Activated T-cell treated with anti-CD3 and anti-CD28 coated beads, Interleukin-2, amount 50 U/mL, for 24 hours (primary cell): ENCODE measurements at places on chromosomes 7 and 10.

GRCh38 chr7:159102681-159103381 is 41.8 kb downstream of the VIPR2 start:
- DNase-seq = peak; percentile 22

- DNase-seq = no peak
These were observed 42.4 kb downstream of the CCNY start for GRCh38 chr10:35378541-35379210.

DNA sequence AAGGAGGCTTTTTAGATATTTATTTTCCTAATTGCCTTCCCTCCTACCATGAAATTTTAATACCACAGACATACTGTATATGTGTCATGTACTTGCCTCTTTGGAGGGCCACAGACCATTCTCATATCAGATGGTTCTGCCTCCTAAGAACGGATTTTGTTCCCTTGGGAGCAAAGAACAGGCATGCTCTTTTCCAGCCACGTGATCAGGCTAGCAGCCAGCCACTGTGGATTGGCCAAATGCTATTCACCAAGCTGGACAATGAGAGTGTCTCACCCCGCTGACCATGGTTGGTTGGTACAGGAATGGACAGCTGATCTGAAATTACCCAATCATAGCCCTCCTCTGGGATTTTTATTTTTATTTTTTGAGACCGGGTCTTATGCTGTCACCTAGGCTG is 21.5 kb upstream of the CRHR2 start:
- DNase-seq = no peak

DNA sequence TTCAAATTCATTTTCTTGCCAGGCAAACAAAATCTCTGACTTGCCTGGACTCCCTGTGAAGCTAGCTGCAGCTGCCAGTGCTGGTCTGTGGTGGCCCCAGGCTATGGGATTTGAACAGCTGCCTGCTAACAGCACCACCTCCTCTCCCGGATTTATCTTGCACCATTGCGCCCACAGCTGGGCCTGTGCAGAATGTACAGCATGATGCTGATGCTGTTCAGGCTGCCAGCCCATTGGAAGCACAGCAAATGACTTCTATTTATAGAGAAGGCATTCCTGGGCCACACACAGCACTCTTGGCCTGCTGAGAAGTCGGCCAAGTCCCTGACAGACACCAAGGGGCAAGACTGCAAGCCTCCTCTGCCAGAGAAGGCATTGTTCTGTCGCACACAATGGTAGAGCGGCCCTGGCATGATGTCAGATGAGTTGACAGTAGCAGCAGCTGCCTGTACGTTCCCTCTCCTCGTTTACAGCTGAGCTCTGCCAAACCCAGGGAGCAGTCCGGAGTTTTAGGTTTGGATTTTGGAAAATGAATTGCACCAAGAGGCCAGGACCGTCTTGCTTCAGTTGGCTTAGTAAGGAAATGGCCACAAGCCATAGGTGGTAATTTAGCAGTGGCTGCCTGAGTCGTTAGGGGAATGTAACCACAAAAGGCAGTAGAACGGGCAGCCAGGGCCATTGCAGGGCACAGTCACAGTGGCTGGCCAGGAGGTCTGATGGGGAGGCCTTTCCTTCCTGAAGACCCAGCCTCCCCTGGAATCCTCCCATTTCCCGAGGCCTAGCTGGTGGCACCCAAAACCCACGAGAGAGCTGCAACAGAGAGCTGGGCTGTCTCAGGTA is 38.5 kb downstream of the MTURN start:
- DNase-seq = no peak

DNA sequence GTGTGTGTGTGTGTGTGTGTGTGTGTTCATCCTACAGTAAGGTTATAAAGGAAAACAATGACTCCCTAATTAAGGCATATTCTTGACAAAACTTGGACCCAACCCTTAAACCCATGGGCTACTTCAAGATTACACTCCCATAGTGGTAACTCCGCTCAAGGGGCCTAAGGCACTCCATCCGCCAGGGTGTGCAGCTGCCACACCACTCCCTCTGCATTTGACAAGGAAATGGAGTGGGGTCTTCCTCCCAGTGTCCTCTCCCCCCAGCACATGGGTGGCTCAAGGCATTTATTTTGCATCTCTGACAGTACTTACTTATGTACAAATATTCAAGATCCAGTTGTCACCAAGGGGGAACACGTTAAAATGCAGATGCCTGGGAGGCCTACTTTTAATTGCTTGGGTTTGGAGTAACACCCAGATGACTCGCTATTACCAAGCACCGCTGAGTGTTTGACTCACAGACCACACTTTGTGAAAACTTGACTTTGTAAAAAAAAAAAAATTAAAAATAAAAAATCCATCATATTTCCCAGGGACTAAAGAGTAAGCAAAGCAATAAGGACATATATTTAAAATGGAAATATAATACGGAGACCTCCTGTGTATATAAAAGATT is 53.0 kb upstream of the AGR3 start:
- no peak for DNase-seq

- DNase-seq = peak; percentile 44
These were observed 23.3 kb downstream of the YAE1 start for GRCh38 chr7:39589323-39590111.

- peak; percentile 87 for DNase-seq
These were observed 1.7 kb upstream of the EGR2 start for GRCh38 chr10:62817766-62818425.

- DNase-seq = no peak
These were observed 32.9 kb downstream of the CELF2 start for GRCh38 chr10:11050301-11051287.

- DNase-seq = no peak
These were observed 25.5 kb downstream of the SLC18A2 start for GRCh38 chr10:117266400-117266799.

DNA sequence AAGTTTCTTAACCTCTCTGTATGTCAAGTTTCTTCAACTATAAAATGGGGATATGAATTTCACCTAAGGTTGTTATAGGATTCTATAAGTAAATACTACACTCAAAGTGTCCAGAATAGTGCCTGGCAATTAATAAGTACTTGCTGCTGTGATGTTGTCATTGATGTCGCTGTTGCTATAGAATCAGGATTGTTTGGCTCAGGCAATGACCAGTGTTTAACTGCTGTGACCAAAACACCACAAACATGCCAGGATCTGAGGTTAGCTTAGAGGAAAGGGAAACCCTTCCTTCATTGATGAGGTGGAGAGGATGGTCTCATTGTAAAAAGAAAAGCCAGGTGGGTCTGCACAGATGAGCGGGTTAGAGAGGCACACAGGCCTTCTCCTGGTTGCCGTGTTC is 223.1 kb upstream of the INHBA start:
- DNase-seq = no peak

DNA sequence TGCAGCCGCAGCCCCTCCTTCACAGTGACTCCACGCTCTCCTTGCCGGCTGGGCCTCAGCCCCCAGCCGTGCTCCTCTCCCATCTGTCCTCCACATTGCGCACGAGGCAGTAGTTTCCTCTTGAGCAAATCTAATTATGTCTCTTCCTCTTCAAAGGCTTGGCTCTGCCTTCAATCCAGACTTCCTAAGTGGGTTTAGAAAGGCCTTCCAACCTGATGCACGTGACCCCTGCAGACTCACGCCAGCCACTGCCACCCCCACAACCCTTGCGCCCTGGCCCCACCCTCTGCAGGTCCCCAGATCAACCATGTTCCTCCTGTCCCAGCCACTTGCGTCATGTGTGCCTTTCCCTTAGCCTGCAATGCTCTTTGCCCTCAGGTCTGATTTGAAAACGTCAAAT is 75.0 kb upstream of the ADAM12 start:
- DNase-seq = no peak

DNA sequence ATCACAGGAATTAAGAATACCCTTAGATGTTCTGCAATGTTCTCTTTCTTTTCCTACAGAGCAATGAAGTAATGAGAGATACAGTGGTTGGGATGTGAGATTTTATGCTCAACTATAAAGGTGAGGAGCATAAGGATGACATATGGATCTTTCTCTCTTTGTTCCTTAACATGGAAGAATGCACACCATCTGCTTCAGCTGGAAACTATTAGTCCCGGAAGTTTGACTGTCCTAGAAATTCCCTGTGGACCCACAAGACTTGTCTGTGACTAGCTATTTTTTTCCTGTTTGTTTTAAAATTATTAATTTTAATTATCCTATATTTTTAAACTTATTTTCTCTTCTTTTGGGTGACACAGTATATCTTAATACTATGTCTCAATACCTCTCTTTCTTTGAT is 80.2 kb downstream of the DKK1 start:
- DNase-seq = no peak

DNA sequence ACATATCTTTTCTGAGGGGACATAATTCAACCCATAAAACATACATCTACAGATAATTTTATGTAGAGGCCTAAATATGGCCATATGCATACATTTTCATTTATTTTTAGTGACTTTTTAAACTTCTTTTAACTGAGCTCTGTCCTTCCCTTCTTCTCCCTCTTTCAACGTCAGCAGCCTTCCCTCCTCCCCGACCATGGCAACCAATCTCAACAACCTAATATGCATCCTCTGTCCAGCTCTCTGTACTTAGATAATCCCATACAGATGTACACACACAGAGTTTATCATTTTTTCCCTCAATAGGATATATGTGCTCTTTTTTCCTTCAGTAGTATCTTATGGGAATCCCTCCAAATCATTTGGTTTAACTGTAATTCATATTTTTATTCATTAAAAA is 94.3 kb downstream of the CCDC71L start:
- no peak for DNase-seq

- DNase-seq = no peak
These were observed 2.6 kb downstream of the LRRN3 start for GRCh38 chr7:111093496-111093895.

- DNase-seq = no peak
These were observed 138.2 kb upstream of the ADO start for GRCh38 chr10:62666275-62666674.

DNA sequence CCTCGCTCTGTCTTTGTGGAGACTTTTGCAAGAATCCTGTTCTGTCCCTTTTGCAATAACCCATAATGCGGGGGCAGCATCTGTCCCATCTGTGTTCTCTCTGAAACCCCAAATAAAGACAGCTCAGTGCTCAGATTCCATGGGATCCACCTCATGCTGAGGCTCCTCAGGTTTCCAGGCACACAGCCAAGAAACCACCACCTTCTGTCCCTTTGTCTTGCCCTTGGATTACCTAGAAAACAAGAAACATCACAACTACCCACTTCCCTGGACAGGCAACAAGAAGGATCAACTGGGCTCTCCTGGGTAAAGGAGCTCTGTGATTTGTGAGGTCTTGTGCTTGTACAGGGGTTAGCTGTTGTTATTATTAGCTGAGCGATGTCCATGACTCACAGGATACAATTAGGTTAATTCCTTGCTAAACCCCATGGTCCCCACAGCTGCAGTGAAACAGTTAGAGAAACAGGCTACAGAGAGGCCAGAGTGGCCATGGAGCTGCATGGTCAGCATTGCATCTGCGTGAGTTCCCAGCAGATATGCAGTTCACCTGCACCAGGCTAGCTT is 50.2 kb downstream of the CXCL12 start:
- no peak for DNase-seq

DNA sequence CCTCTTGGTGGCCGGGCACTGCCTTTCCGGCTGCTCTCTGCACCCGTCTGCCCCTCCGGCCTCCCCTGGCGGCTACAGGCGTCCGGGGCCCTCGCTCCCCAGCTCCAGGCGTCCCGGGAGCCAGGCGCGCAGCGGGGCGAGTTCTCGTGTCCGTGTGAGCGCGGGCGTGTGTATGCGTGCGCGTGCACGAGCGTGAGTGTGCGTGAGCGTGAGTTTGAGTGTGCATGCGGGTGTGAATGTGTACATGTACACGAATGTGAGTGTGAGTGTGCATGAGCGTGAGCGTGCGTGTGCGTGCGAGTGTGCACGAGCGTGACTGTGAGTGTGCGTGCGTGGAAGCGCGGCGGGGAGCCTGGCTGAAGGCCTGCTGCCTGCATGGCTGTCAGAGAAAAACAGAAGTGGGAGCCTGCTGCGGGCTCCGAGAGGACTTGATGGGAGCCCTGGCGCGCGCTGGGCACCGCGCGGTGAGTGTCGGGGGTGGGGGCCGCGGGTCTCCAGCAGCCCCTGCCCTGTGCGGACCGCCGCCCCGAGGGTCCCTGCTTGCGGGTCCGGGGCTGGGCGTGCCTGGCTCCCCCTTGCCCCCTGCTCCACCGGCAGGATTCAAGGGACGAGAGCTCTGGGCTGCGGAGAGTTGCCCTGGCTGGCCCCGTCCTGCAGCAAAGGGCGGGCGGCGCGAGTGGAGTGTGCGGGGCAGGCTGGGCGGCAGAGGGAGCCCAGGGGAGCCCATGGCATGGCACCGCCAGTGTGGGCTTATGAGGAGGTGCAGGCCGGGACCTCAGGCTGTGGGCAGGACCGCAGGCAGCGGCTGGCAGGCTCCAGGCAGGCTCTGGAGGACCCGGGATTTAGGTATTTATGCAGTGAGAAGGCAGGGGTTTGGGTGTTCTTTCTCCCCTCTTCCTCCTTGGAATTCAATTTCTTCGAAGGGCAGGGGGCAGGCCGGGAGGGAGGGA is 75.8 kb upstream of the EN2 start:
- DNase-seq = no peak

DNA sequence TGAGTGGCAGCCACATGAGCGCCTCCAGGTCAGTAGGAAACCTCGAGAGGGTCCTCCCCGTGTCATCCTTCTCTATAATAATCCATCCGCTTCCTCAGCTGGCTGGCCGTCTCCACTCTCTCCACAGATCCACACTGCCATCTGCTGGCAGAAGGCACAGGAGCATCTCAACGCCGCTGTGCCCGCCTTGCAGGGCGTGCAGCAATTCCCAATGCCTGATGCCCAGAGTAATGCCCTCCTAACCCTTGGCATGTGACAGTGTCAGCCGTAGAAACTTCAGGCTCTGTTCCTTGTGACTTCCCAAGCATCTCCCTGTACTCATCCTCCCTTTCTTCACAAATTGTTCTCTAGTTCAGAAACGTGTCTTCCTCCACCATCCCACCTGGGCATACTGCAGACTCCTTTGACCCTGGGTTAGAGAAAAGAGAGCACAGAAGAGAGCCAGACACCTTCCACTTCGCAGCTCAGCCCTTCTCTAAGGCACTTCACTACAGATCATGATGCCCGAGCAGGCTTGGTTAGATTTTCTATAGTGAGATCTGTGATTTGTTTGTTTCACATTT is 70.8 kb downstream of the XPNPEP1 start:
- DNase-seq = peak; percentile 78

DNA sequence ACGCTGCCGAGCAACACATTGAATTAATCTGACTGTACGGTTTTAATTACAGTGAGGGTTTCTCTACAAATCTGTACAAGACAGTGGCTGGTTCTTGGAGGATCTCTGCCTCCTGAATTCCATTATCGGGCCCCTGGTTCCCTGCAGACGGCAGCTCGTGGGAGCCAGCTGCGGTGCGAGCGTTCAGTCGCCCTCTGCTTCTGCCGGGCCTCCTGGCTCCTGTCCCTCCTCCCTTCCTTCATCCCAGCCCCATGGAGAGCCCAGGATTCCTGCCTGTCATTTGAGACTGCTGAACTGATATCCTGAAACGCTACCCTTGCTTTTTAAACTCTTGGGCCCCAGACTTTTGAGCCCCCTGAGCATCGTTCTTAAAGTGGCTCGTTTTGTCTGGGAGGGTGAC is 6.6 kb upstream of the DLX6 start:
- no peak for DNase-seq

- DNase-seq = no peak
These were observed 28.9 kb downstream of the ADD3 start for GRCh38 chr10:110036640-110037039.

- no peak for DNase-seq
These were observed 567.4 kb upstream of the MKI67 start for GRCh38 chr10:128693493-128694131.
